ENCODE measurements at places on chromosomes 6 and 20.

- no peak for DNase-seq
Measured at GRCh38 chr6:130671119-130671518, 156.1 kb upstream of the SMLR1 start.

DNA sequence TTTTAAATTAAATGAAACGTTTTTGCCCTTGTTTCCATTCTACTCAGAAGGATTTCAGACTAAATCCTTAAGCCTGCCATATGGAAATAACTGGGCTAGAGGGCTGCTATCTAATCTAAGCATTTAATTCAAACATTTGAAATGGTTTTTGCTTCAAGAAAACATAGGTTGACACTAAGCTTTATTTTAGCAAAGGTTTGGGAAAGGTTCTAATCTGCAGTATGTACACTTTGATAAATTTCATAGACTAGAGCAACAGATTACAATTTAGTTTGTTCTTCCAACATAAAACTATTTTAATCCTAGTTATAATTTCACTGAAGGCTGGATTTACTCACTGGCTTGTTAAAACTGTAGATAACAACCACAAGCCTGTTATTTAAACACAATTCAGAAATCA, 72.1 kb downstream of the TMEM200A start:
- DNase-seq = no peak

DNA sequence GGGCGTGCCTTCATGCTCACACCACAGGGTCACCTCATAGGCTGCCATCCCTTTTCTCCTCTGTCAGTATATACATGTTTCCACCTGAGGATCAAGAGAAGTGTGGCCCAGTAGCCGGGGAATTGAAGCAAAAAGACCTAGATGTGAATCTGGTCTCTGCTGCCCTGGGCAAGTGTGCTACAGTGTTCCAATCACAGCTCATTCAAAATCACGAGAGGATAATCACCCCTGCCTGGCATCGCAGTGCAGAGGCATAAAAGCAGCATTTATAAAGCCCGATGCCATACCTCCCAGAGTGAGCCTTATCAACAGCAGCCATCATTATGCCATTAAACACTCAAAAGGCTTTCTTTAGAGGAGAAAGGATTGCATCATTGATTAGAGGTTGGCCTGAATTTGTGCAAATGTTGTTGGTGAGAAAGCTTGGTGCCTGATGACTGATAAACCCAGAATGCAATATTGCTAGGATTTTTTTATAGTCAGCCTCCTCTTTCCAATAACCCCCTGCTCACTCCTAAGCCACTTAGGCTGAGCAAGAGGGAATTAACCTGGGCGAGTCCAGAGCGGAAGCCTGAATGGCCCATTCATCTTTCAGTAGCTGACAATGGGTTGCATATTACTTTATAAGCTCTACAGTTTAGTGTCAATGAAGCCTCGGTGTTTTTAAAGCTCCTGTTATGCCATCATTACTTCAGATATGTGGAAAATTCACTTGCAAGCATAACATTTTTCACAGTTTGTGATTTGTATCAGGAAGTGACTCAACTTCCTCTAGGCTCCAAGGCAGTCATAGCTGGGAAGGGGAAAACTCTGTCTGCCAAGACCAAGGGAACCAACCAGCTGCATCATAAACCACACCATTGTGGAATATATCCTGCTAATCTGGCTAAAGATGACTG, 92.5 kb upstream of the NXT1 start:
- DNase-seq = peak; percentile 41

DNA sequence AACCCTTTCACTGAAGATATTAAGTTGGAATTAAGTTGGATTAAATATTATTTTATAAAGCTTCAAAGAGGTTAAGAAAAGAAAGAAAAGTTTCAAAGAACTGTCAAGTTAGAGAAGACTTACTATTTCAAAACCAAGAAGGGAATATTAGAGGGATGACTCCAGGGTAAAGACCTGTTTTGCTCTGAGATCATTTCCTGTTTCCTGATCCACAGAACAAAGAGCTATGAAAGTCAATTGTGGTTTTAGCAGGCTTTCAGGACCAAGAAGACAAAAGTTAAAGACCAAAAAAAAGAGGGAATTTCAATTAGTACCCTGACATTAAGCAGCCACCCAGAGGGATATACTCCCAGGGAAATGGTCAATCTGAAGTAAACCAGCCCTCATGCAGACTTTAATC, 19.4 kb downstream of the ESF1 start:
- DNase-seq = no peak

DNA sequence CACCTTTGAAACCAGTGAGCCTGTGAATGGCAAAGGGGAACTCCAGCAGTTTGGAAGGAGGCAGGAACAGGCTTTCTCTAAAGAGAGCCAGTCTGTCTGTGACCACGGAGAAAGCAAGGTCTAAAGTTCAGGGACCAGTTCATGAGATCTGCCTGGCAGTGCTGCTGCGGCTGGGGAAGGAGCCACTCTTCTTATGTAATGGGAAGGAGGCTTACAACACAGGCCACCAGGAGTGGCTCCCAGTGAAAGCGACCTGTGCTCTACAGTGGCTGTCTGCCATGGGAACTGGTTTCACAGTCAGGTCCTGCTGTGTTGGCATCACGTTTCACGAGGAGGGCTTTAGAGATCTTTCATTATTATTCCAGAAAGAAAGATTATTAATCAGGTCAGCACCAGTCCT, 291.9 kb upstream of the PRDM1 start:
- no peak for DNase-seq

- no peak for DNase-seq
Measured at GRCh38 chr6:82385102-82385501, 21.5 kb downstream of the TPBG start.

DNA sequence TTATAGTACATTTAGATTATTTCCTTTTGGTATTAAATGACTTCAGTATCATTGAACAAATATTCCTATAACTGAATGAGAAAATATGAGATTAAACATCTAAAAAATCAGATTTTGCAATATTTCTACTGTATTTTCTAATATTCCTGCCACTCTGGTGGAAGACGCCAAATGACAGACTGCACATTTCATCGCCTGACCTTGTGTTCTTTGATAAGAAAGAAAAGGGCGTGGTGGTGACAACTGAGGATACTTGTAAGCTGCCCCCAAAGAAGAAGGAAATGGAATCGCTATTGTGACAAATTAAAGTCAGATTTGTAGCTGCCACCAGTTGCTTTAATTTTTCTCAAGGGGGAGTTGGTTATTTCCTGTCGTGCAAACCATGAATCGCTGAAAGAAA, 131.3 kb downstream of the MTFR2 start:
- no peak for DNase-seq

Measured in NCI-H2081 treated with DMSO at 0.1 percent for 48 hours (cell line).